ENCODE measurements at places on chromosomes 5 and 9.

- peak; percentile 65 for DNase-seq
These were observed 680 bp upstream of the RFK start for GRCh38 chr9:76394960-76395252.

- DNase-seq, result peak; percentile 73
These were observed 2.0 kb downstream of the IER5L start for GRCh38 chr9:129175825-129176633.

- DNase-seq, result no peak
These were observed 45.2 kb upstream of the HMCN2 start for GRCh38 chr9:130220352-130220751.

- no peak for DNase-seq
These were observed 77.9 kb downstream of the CDH18 start for GRCh38 chr5:19910136-19910535.

GRCh38 chr9:118313965-118314364 lies 609.8 kb downstream of the TLR4 start:
- no peak for DNase-seq

DNA sequence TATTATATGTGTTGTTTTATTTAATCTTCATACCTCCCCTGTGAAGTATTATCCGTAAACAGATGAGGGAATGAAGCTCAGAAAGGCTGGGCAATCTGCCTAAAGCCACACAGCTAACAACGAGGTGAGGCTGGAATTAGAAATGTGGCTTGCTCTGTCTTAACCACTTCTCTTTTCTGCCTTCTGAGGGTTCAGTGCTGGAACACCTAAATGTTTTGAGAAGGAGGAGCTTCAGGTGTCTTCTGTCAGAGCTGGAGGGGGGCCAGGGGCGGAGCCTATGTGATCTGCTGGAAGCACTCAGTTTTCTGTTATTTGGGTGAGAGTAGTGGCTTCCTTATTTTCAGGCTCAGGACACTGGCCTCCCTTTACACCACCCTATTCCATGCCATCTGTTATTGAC lies 35.0 kb upstream of the ARAP3 start:
- DNase-seq, result no peak

DNA sequence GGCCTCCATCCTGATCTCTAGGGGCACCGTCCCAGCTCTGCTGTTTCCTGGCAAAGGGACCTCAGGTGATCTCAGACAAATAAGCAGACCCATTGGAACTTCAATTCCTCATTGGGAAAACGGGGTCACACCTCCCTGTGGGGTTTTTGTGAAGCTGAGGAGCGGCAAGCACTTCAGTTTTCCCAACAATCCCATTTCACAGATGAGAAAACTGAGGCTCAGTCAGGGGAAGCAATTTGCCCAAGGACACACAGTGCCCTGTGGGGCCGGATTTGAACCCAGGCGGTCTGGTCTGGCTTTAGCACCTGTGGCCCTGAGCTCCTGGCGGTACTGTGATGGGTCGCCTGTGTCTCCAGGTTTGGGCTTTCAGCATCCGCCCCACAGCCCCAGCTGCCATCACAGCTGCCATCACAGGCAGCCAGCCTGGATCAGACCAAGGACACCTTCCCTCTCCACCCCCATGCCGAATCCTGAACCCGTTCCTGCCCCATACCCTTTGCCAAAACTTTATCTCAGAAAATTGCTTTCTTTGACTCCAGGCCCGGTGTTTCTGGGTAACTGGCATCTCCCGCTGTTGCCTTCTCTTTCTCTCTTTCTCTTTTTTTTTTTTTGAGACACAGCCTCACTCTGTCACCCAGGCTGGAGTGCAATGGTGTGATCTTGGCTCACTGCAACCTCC lies 26.4 kb downstream of the NCS1 start:
- DNase-seq, result no peak

GRCh38 chr9:110582156-110582555 lies 2.6 kb upstream of the SVEP1 start:
- no peak for DNase-seq

GRCh38 chr5:115842089-115842935 lies 577 bp downstream of the AP3S1 start:
- peak; percentile 25 for DNase-seq

DNA sequence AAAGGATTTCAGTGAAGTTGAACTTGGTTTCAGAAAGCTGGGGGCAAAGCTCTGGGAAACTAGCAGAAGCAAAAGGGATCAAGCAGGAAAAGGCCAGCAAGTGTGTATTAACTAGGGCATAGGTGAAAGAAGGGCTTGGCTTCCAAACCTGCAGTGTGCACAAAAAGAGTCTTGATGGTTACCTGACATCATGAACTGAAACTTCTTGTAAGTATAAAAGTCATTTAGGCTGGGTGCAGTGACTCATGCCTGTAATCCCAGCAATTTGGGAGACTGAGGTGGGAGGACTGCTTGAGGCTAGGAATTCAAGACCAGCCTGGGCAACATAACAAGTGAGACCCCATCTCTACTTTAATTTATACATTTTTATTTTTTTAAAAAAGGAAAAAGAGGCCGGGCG lies 216.4 kb downstream of the EPB41L4A start:
- DNase-seq, result no peak

DNA sequence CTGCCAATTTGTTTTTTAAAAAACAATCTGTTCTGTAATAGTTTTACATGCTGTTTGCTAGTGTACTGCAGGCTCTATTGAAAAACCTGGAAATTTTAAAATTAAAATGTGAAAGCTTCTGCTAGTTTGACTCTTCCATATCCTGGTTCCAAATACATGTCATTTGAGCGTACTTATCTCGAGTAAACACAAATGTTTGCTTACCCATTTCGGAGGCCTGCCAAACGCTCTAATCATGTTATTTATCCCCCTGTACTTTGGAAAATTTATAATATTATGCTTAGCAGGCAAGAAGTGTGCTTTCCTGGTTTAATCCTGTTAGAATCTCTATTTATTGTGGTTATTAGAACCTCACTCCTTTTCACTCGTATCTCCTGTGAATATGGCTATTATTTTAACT lies 476.8 kb upstream of the CYLC2 start:
- no peak for DNase-seq
